ENCODE measurements at places on chromosomes 4 and X. TPM values are rescaled to one million over a fixed set of nuclear protein-coding genes. Genes with fewer than 3 reads are reported as not detected.

NUDT9 gene
- 12.5 TPM for total RNA-seq

TRIM61 gene
- 0.25 TPM for total RNA-seq

ARR3 gene
- not detected for total RNA-seq

UBA1 gene
- total RNA-seq = 173 TPM

POLR2B gene
- 73.5 TPM for total RNA-seq

CLTRN gene
- not detected for total RNA-seq

PCSK1N gene
- total RNA-seq = 2.6 TPM

KLHL4 gene
- 0.27 TPM for total RNA-seq

GRPR gene
- not detected for total RNA-seq

ABLIM2 gene
- total RNA-seq = 2.0 TPM

STARD8 gene
- total RNA-seq = 0.57 TPM

PF4V1 gene
- 3.0 TPM for total RNA-seq

SSX4 gene
- total RNA-seq = not detected

MND1 gene
- total RNA-seq = 0.67 TPM

EREG gene
- total RNA-seq = 1.0 TPM

CFI gene
- total RNA-seq = not detected

NAP1L3 gene
- 2.4 TPM for total RNA-seq

TCEAL9 gene
- 1.2 TPM for total RNA-seq

NHSL2 gene
- total RNA-seq = 6.7 TPM

OTUD6A gene
- total RNA-seq = not detected

CLGN gene
- not detected for total RNA-seq

BBS12 gene
- total RNA-seq = 1.4 TPM

GAB1 gene
- 1.2 TPM for total RNA-seq

MAP7D2 gene
- total RNA-seq = 0.99 TPM

MAGEA9B gene
- not detected for total RNA-seq

Data from CD4-positive, CD25-positive, alpha-beta regulatory T cell (primary cell).